ENCODE measurements at places on chromosomes 6 and 20.

DNA sequence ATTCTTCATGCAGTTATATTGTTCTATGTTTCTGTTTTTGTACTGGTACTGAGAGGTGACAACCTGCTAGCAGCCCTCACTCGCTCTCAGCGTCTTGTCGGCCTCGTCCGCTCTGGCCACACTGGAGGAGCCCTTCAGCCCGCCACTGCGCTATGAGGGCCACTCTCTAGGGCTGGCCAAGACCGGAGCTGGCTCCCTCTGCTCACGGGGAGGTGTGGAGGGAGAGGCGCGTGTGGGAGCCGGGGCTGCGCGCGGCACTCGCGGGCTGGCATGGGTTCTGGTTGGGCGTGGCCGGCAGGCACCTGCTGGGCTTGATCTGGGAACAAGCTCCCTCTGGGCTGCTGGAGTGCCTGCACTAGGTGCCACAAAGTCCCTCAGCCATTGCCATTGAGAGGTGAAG, 1323.8 kb upstream of the EYS start:
- DNase-seq, result no peak

DNA sequence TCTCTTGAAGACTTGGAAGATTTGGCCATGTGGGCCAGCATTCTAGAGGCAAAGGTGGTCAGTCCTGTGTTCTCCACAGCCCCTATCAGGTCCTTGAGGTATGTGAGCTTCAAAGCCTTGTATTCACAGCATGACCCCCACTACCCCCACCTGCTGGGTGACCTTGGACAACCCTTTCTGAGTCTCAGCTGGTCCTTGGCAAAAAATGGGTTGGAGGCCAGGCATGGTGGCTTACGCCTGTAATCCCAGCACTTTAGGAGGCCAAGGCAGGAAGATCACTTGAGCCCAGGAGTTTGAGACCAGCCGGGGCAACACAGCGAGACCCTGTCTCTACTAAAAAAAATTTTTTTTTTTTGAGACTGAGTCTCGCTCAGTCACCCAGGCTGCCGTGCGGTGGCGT, 42.6 kb downstream of the UBE2V1 start:
- DNase-seq, result no peak

- no peak for DNase-seq
These were observed 110.7 kb upstream of the CITED2 start for GRCh38 chr6:139485185-139485584.

- DNase-seq, result no peak
These were observed 55.5 kb downstream of the RFX6 start for GRCh38 chr6:116932496-116932895.

GRCh38 chr20:41344938-41345728, 4.5 kb downstream of the LPIN3 start:
- no peak for DNase-seq

All from stimulated activated CD8-positive, alpha-beta memory T cell treated with anti-CD3 and anti-CD28 coated beads, Interleukin-12 subunit alpha, Interleukin-12 subunit beta, amount 100 ng/mL, for 4 hours (primary cell).